ENCODE measurements at places on chromosomes 3 and 15.

GRCh38 chr3:89533275-89533674 is 425.9 kb downstream of the EPHA3 start:
- DNase-seq: no peak

GRCh38 chr3:98603580-98603979 is 10.2 kb upstream of the CPOX start:
- DNase-seq: peak; percentile 36

- peak; percentile 42 for DNase-seq
Observed at GRCh38 chr3:45958321-45958791, 15.1 kb downstream of the CXCR6 start.

DNA sequence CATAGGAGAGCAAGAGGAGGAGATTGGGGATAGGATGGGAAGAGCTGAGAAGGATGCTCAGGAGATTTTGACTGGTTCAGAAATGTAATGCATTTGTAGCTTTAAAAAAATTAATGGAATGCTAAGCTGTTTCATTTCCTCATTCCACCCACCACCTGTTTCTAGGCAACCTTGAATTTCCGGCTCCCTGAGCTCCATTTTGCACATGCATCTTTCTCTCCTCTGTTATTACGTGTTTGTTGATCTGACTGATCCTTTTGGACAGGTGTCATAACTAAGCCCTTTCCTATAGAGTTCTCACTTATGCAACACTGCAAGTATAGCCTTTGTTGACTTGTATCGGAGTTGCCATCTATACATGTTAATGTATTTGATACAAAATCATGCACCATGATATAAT is 4.3 kb downstream of the TMPRSS7 start:
- peak; percentile 81 for DNase-seq

DNA sequence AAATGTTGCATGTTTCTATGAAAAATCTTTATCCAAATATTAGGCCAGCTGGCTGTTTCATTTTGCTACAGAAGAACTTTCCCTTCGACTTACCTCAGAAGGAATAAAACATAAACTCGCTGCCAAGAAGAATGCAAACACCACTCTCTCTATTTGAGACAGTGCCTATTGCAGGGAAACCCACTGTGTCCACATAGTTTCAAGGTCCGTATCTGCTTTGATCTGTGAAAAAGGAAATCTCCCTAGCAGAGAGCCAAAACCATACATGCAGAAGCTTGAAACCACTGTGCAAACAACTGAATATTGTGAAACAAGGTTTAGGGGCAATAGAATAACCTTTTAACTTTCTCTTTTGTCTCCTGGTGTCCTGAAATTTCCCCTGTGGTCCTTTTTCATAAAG is 35.0 kb upstream of the CAPN7 start:
- DNase-seq: no peak

GRCh38 chr15:96345560-96346399 is 15.3 kb downstream of the NR2F2 start:
- DNase-seq: peak; percentile 84

GRCh38 chr15:82543160-82543559 is 2.9 kb upstream of the RPS17 start:
- no peak for DNase-seq

GRCh38 chr3:12656850-12657249 is 7.1 kb downstream of the RAF1 start:
- no peak for DNase-seq

DNA sequence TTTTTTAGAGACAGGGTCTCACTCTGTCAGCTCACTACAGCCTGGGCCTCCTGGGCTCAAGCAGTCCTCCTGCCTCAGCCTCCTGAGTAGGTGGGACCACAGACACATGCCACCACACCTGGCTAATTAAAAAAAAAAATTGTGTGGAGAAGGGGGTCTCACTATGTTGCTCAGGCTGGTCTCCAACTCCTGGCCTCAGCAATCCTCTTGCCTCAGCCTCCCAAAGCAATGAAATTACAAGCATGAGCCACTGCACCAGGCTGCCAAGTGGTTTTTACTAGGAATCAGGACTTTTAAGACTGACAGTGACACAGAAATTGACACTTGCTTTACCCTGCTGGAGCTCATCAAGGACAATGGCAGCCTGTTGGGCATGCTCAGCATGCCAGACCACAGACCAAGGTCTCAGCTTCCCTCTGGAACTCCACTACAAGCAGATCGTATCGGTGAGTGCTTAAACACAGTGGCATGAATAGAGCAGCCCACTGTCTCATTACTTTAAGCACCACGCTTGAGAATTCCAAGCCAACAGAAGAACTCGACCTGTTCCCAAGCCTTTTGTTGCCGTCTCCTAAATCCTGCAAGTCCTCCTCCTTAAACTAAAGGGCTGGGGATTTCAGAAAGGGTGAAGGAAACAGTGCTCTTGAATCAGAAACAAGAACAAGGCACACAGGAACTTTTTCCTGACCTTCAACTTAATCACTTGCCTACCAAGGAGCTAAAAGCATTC is 41.4 kb downstream of the EOMES start:
- DNase-seq: no peak

- DNase-seq: no peak
Observed at GRCh38 chr15:65887565-65887964, 18.3 kb downstream of the RAB11A start.

DNA sequence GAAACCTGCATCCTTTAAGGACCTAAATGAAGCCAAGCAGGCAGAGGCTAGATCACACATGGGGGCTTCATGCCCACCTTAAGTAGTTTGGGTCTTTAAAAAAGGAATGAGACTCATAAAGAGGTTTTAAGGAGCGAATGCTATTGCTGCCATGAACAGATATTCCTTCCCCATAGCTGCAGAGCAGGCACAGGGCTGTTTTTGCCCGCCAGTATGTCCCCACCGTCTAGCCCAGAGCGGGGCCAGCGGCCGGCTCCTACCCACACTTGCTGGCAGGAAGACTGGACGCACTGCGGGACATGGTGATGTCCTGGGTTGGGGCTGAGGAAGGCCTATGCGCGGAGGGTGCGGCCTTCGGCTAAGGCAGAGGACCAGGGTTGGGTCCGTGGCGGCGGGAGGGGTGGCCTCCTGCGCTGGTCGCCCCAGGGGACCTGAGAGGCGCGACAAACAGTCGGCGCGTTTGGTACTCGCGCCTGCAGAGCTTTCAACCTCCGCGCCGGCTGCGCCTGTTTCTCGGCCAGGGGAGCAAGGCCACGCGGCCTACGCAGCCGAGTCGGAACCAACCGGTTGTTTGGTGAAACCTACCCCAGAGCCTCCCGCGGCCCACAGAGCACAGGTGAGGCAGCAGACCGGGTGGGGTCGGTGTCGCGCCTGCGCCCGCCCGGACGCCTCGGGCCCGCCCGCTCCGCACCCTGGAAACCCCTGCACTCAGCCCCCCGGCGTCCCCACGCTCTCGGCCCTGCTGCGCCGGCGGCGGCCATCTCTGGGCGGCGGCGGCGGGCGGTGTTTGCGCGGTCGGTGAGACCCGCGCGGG is at the start of gene FAIM:
Gene FAIM (plus strand): TSS at position 450 of the 814 bp plus-strand sequence. CDS start 10,956 bp downstream, outside the sequence.
- peak; percentile 75 for DNase-seq

GRCh38 chr3:58474967-58475578 is 16.8 kb upstream of the KCTD6 start:
- DNase-seq: no peak

- DNase-seq: no peak
Observed at GRCh38 chr3:123412811-123413604, 35.9 kb downstream of the ADCY5 start.

- DNase-seq: no peak
Observed at GRCh38 chr3:65035246-65035645, 347.4 kb upstream of the ADAMTS9 start.

DNA sequence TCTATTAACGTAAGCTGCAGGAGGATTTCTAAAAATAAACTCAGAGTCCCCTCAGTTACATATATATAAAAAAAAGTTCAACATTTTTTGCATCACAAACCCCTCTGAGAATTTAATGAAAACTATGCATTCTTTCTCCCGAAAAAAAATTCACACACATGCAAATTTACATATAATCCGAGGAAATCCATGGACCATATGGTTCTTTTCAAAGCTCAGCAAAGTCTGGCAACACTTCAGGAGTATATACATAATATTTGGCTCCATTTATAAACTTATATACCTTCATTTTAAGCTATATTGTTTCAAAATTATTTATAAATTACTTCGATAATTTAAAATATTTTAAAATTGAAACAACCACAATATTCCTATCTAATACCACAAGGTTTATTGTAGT is 140.7 kb upstream of the PLXND1 start:
- DNase-seq: no peak

DNA sequence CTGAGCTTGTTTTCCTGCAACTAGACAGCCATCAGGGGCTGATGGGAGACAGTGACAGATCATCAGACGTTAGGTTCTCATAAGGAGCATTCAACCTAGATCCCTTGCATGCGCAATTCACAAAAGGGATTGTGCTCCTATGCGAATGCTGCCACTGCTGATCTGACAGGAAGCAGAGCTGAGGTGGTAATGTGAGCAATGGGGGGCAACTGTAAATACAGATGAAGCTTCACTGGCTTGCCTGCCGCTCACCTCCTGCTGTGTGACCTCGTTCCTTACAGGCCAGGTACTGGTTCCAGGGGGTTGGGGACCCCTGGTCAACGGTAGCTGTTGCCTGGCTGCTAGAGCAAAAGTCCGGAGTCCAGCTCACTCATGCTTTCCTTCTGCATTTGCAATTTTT is 26.4 kb upstream of the KCNAB1 start:
- no peak for DNase-seq

GRCh38 chr3:114221165-114221880 is 16.1 kb downstream of the ZNF80 start:
- no peak for DNase-seq

DNA sequence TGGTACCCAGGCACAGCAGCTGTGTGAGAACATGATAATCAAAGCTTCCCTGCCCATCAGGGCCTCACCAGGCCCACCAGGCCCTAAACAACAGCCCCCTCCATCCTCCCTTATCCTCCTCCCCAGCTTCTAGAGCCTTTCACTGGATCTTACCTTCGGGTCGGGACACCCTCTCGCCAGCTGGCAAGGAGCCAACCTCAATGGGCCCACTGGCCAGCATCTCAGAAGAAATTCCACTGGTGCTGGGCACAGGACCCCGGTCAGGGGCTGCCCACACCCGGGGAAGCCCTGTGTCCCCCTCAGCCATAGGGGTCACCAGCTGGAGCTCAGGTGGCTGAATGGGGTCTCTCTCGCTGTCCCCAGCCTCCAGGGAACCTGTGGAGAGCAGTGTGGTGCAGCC is 6.8 kb upstream of the QARS1 start:
- DNase-seq: no peak

DNA sequence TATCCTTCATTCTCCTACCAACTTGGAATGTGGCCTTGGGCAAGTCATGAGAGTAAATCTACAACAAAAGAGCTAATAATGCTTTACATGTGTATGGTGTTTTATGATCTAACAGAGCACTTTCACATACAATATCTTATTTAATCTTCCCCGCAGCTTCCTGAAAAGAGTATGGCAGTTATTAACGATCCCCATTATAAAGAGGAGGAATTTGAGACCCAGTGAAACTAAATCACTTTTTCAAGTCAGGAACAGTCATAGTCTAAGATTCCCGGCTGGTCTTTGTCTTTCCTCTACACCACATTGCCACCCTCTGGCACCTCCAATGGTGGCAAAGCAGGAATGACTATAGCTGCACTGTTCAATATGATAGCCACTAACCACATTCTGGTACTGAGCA is 69.7 kb upstream of the CMSS1 start:
- DNase-seq: peak; percentile 82

- DNase-seq: no peak
Observed at GRCh38 chr15:28058082-28058481, 41.0 kb downstream of the OCA2 start.

DNA sequence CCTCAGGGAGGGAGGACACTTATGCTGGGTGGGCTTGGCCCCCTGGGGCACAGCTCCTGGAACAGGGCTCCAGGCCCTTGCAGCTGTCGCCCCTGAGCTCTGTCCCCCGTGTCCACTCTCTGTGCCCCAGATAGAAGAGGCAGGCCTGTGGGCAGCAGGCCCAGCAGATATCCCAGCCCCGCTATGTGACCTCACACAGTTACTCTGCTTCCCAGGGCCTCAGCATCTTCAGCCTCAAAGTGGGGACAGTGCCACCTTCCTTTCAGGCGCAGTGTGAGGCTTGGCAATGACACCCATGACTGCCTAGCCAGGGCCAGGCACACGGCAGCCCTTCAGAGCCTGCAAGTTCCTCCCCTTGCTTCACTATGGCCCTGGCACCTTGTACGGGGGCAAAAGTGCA is 98.4 kb downstream of the IQSEC1 start:
- DNase-seq: no peak

DNA sequence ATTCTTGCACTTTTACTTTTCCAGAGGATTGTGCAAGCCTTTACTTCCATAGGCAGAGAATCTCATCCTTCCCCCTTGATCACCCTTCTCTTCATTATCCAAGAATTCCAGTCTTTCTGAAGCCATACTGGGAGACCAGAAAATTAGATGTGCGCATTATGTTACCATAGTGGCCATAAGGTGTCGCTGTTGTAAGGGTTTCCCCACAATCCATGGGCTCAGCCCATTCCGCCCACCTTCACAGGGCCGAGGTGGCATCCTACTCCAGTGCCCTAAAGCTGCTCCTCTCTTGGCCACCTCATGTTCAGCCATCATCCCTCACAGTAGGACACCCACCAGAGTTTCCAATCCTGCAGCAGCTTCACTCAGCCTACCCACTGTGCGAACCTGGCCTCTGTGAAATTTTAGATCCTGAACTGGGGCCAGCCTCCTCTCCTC is 35.0 kb downstream of the CTSH start:
- DNase-seq: peak; percentile 43

GRCh38 chr3:189748046-189748445 is 116.9 kb downstream of the TP63 start:
- no peak for DNase-seq

DNA sequence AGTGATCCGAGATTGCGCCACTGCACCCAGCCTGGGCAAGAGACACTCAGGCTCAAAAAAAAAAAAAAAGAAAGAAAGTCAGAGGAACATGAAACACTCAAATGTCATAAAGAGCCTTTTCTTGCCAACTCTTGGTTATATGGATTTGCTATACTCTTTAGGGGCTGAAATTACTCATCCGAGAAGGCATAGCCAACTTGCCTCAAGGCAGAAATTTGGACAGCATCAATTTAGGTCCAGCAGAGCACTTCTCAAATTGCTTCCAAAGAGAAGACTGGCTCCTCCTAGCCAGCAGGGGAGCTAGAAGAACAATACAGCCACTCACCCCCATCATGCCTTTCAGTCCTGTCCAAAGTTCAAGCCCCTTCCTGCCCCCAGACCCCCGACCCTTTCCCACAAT is 43.8 kb downstream of the OSBPL10 start:
- no peak for DNase-seq

DNA sequence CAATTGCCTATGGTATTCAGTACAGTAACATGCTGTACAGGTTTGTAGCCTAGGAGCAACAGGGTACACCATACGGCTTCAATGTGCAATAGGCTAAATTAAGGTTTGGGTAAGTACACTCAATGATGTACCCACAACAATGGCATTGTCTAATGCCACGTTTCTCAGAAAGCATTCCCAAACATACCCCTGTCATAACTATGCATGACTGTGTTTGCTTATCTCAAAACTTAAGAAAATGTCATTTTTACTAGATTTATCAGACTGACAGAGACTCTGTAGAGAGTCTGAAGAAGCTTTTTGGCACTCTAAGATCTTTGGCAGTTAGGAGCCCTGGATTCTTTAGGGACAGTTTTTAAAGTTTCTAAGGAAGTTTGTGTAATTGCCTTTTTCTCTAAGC is 59.9 kb downstream of the MECOM start:
- DNase-seq: no peak

- DNase-seq: no peak
Observed at GRCh38 chr3:50656417-50657195, 18.1 kb upstream of the DOCK3 start.

- DNase-seq: no peak
Observed at GRCh38 chr15:76945494-76946093, 14.0 kb downstream of the RCN2 start.
